ENCODE measurements at places on chromosomes 4 and X.

GRCh38 chr4:82561786-82562563 lies at the start of gene TMEM150C:
Gene TMEM150C, minus strand, starts transcription at chr4:82561988. Its CDS starts 57,331 bp downstream, at chr4:82504657.
- no peak for DNase-seq

GRCh38 chr4:1793496-1793840 lies 375 bp downstream of the FGFR3 start:
- no peak for DNase-seq

- DNase-seq: peak; percentile 22
Measured at GRCh38 chrX:129606918-129607317, 47.8 kb downstream of the APLN start.

DNA sequence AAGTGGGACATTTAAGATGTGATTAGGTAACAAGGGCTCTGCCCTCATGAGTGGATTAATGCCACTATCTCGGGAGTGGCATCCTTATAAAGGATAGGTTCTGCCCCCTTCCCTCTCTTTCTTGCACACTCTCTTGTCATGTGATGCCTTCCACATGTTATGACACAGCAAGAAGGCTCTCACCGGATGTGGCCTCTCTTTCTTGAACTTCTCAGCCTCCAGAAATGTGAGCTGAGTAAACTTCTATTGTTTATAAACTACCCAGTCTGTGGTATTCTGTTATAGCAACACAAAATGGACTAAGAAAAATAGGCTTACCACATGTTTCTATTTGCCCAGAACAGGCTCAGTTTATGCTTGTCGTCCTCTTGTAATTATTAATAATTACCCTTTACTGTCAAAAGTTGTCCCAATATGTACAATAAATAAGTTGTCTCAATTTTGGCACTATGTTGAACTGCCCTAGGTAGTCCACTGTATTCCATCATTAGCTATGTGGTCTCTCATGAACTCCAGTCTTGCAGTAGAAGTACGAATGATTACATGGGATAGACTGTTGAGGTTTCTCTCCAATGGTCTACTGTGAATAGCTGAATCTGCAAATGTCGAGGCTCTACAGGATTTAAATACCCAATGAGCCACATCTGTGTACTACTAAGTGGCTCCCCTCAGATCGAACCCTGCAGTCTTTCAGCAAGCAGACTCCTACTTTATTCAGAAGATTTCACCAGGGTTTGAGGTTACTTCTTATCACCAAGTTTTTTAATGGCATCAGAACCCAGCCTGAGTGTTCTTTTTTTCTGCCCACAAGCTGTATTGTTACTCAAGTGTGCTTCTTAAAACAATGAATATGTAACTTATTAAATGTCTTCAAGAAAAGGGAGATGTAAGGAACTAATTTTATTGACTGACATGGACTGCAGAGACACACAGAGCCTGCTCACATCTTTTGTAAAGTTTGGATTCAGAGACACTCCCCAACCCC lies 102.0 kb upstream of the LEF1 start:
- DNase-seq: no peak

DNA sequence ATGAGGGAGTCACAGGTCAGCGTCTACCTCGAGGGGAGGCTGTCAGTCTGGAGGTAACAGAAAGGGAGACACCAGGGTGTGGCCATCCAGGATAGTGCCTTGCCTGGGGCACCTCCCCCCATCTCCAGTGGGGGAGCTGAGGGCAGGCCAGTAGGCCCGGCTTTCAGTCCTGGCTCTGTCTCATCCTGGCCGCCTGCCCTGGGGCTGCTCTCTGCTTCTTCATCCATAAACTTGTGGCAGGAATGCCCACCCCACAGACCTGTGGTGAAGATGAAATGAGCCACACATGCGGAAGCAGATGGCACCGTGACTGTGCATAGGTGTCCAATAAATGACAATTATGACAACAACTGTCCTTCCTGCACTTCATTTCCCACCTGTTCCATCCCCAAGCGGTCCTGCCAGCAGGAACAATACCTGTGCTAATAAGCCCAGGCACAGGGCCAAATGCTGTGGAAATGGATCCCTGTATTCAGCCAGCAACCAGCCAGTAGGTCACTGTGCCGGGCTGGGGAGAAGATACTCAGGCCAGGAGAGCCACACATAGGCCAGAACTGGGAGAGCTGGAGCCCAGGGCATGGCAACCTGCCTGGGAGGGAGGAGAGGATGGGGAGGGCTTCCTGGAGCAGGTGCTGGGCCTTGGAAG lies 30.2 kb downstream of the TRO start:
- DNase-seq: no peak

DNA sequence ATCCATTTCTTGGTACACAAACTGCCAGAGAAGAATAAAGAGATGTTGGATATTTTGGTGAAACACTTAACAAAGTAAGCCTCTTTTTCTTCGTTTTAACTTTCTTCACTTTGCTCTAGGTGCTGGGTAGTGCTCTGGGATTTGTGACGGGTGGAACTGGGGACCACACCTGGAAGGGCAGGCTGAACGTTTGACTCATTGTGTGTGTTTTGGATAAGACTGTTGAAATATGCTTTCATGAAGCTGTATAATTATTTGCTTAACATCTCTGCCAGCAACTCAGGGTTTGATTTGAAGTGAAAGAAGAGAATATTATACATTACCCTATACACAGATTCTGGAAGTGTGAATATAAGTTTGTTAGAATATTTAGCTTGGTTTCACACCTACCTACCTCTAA lies 233.2 kb downstream of the ARHGAP10 start:
- no peak for DNase-seq

DNA sequence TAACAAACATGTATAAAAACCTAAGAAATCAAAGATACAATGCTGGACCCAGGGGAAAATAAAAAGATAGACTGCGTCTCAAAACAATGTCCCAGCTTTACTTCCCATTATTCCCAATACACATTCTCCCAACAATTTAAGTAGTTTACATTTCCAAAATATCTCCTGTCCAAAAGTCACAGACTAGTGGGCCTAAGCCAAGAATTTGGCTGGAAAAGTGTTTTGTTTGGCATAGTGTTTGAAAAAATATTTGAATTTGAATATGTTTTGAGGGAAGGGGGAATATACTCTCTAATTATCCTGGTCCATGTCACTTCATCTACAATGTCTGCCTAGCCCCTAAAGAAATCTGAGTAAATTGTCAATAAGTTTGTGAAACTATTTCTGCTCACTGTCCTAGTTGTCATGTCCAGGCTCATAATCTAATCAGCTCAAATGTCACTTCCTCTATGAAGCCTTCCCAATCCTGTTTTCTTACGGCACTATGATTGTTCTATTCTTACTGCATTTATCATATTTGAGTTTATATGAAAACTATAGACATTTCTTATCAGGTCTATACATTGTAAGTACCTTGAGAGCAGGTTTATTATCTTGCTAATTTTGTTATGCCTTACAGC lies 74.4 kb downstream of the SEC24D start:
- DNase-seq: no peak

Measured in AML-193 (cell line).